Camera-type eye (tissue), 1 donor: ENCODE measurements at places on chromosomes 1 and 21. TPM values are rescaled to one million over a fixed set of nuclear protein-coding genes. Genes with fewer than 3 reads are reported as not detected.

The PGLYRP4 gene
- 0.27 TPM for total RNA-seq

The LCE2A gene
- not detected for total RNA-seq

The CFHR3 gene
- total RNA-seq, result 0.22 TPM

The CRYAA gene
- total RNA-seq, result 23.1 TPM

The GBP3 gene
- total RNA-seq, result 5.4 TPM

The BRDT gene
- total RNA-seq, result not detected

The F13B gene
- total RNA-seq, result not detected

The NCMAP gene
- total RNA-seq, result 2.1 TPM

The CD53 gene
- 11.1 TPM for total RNA-seq

The SNIP1 gene
- total RNA-seq, result 22.0 TPM

The HEYL gene
- total RNA-seq, result 16.3 TPM

The CLCA4 gene
- total RNA-seq, result not detected

The INKA2 gene
- total RNA-seq, result 5.1 TPM

The PIP5K1A gene
- total RNA-seq, result 117 TPM

The IVL gene
- 0.44 TPM for total RNA-seq

The AQP10 gene
- not detected for total RNA-seq

The SZRD1 gene
- 32.4 TPM for total RNA-seq

The UBASH3A gene
- not detected for total RNA-seq

The FMO1 gene
- total RNA-seq, result 11.7 TPM

The OR2G6 gene
- not detected for total RNA-seq

The SGIP1 gene
- total RNA-seq, result 108 TPM

The NPR1 gene
- total RNA-seq, result 6.8 TPM
